ENCODE measurements at places on chromosomes 12 and 14.

- DNase-seq: no peak
Observed at GRCh38 chr12:120903412-120904196, 554 bp downstream of the SPPL3 start.

DNA sequence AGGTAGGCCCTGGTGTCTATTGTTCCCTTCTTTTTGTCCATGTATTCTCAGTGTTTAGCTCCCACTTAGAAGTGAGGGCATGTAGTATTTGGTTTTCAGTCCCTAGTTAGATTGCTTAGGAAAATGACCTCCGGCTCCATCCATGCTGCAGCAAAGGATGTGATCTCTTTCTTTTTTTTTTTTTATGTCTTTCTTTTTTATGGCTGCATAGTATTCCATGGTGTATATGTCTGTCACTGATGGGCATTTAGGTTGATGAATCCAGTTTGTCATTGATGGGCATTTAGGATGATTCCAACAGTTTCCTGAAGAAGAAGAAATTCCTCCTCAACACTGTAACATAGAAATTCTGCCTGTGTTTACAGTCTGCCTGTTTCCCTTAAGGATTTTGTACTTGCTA, 231.1 kb downstream of the CCDC91 start:
- no peak for DNase-seq

DNA sequence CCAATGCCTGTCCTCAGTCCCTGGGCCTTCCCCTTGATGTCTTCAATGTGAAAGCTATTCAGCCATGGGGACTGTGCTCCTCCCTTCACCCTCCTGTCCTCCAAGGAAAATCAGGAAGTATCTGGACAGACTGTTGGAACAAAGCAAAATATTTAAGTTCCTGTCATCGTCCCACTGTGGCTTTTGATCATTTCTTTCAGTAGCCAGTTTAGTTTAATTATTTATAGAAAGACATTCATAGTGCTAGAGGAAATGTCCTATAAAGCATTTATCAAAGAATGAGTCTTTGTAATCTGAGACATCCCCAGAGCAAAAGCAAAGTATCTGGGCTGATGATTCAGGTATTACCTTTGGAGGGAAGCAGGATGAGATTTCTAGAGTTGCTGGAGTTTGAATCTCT, 254.1 kb downstream of the NRXN3 start:
- no peak for DNase-seq

DNA sequence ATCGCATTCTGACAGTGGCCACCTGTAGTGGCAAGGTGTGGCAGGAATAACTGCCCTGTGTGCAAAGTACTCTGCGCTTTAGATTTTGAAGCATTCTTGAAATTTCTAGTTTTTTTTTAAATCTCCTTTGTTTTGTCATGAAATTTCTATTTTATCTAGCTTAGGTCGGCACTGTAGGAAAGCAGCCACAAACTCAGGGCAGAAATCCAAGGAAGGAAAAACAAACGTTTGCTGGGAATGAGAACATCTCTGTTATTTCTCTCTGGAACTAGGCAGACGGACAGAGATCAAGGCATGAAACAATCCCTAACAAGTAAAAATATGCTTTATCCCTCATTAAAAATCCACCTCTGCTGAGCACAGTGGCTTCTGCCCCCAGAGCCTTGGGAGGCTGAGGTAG, 1.3 kb upstream of the NR2C1 start:
- DNase-seq: no peak

DNA sequence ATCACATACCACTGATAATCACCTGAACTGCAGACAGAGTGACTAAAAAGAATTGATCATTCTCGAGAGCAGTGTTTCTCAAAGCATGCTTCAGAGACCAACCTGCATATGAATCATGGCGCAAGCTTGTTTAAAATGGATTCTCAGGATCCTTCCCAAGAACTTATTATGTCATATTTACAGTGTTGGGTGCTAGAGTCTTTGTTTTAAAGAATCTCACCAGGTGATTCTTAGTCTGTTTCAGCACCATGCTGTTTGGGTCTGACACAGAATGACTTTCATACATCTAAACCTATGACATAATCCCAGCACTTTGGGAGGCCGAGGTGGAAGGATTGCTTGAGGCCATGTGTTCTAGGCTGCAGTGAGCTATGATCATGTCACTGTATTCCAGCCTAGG, 31.3 kb upstream of the SSPN start:
- no peak for DNase-seq

- no peak for DNase-seq
Observed at GRCh38 chr14:64611358-64612020, 61.7 kb downstream of the PPP1R36 start.

GRCh38 chr12:122949405-122949804, 16.9 kb downstream of the ABCB9 start:
- no peak for DNase-seq

- no peak for DNase-seq
Observed at GRCh38 chr12:53530061-53530460, 22.8 kb upstream of the NPFF start.

DNA sequence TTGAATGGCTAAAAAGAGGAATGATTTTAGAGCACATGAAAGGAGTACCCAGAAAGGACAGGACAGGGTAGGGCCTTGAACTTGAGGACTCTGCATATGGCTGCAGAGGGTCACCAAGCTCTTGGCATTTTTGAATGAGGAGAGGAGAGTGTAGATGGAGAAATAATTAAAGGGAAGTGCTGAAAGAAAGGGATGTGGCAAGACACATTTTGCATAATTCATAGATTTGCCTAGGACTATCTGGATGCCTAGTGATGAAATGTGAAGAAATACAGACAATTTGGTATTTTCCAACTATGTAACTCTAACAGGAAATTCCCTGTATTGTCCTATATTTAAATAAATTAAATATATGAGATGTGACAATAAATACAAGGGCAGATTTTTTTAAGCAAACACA, 27.5 kb upstream of the MDM1 start:
- DNase-seq: no peak

DNA sequence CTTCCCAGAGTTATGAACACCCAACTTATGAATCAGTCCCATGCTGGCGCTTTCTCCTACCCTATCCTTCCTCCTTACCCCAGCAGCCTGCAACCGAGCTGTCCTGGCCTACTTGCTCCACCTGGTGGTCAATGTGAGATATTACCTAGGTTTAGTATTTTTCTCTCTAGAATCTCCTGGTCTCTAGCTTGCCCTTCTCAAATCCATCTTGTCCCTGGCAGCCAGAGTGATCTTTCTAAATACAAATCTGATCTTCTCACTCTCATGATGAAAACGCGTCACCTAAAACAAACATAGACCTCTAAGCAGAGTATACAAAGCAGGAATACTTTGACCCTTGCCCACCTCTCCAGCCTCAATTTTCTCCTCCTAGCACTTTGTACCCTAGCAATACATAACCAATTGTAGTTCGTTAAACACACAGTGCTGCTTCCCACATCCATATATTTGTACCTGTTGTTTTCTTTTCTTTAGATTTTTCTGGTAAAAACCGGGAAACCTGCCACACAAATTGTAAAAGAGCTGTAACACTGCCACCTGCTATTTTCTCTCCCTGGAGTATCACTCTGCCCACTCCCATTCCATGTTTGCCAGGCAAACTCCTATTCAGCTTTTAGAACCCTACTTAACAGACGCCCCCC, 20.0 kb upstream of the TCP11L2 start:
- DNase-seq: peak; percentile 56

GRCh38 chr14:54480830-54481562, 7.8 kb downstream of the GMFB start:
- DNase-seq: no peak

DNA sequence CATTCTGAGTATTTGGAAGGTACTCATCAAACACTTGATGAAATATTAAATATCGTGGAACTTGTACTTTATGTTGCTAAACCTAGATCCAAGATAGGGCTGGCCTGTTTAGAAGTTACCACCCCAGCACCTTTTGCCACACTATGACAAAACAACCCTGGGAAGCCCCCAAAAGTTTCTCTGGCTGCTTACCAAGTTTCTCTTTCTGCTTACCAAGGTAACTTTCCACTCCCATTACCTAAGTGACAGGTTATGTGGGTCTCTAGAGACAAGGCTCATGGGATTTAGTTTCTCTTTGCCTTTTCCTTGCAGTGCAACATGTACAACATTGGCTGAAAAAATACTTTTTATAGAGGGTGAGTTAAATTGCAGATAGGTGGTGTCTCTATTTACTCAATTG, 28.9 kb upstream of the PPM1A start:
- no peak for DNase-seq

DNA sequence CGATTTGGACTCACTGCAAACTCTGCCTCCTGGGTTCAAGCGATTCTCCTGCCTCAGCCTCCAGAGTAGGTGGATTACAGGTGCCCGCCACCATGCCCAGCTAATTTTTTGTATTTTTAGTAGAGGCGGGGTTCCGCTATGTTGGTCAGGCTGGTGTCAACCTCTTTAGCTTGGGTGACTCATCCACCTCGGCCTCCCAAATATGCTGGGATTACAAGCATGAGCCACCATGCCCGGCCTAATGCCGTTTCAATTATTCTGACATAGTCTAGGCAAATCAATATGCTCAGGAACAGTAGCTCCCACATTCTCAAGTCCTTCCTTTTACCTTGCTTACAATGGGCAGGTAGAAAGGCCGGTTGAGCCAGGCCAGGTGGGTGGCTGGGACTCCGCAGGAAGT, 82.0 kb upstream of the EEA1 start:
- DNase-seq: no peak

DNA sequence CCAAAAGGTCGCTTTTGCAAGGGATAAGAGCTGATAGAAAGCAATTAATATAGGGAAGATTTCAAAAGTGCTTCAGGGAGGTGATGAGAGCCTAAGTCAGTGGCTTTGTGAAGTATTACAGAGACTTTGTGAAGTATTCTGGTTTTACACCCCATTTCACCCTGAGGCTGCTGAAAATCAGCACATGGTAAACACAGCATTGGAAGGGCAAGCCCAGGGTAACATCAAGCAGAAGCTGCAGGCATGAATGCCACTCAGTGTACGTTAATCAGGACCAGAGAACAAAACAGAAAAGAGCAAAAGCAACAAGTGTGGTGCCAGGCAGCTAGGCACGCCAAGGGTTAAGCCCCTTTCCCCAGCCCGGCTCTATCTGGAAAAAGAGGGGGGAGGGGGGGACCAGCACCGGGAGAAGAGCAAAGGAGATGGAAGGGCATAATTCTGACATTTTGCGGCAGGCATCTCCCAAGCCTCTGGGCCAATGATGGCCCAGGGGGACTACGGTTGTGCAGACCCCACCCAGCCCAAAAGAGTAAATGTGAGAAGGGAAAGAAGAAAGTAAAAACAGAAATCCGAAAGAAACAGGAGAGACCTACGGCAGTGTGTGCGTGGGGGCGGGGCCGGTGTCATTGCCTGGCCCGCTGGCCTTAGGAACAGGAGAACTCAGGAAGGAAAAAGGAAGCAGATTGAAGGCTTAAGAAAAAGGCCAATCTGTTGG, 58.9 kb downstream of the DHRS2 start:
- DNase-seq: peak; percentile 34

DNA sequence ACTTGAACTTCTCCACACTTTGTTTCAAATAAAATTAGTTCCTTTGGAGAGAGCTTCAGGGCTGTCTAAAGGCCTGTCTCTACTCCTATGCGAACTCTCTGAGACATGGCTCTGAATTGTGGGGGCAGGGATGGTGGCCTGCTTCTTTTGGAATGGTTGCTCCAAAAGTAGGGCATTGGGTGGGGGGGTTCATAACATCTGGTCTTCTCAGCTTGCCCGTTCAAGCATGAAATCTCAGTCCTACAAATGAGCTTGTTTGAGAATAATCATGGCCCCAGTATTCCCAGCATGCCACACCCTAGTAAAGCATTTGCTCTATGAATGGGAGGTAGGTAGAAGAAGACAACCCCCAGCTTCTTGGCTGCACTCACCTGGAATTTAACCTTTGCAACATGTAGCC, 6.7 kb downstream of the GPR135 start:
- no peak for DNase-seq

Measured in ELF-1 (cell line).